Stimulated activated CD4-positive, alpha-beta T cell treated with anti-CD3 and anti-CD28 coated beads, Interleukin-4, amount 100 ng/mL, for 48 hours (primary cell): ENCODE measurements at places on chromosomes 3 and 15.
A peak's percentile ranks its signal among the peaks of the same experiment; 100 is the strongest.

DNA sequence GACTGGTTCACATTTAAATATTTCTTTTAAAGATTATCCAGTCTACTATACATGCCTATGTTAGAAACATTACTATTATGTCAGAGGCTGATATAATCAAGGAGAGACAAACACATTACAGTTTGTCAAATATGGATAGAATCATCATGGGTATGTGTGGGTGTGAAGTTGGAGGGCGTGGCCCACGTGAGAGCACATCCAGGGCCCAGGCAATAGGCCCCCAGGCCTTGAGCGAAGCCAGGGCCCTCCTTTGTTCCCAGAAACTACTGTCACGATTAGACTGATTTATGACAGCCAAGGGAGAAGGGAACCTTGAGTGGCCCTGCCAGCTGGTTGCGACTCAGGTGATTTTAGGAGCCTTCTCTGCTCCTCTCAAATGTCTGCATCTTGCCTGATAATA, 26.9 kb upstream of the LDHAL6B start:
- DNase-seq: no peak

DNA sequence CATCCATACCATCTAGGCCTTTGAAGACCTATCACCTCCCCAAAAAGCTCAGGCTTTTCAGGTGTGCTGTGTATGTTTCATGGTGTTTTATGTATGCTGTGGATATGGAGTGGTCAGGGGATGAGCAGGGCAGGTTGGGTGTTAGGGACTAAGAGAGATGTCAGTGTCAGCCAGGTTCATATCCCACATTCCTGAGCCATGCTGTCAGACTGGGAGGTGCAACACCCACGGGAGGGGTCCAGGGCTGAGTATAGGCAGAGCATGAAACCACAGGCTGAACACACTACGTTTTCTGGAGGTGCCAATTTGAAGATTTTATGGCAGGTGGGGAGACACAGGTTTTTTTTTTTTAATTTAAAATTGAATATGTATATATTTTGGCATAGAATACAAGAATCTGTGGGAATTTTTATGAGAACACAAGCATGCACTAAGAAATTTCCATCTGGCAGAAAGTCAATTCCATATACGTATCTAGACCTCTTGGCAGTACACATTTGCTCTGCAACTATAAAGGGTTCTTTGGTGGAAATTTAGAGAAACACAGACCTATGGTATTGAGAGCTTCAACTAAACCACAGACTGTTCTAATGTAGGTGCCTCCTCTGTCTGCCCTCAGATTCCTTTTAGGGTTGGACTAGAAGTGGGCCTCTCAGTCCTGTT, 101.9 kb upstream of the RNU6-1 start:
- DNase-seq: no peak

GRCh38 chr3:116947148-116947547, 237.6 kb downstream of the TUSC7 start:
- no peak for DNase-seq

GRCh38 chr3:136516095-136516494, 236.1 kb downstream of the STAG1 start:
- DNase-seq: no peak

GRCh38 chr15:40511472-40512133, 40.8 kb downstream of the CHST14 start:
- no peak for DNase-seq

DNA sequence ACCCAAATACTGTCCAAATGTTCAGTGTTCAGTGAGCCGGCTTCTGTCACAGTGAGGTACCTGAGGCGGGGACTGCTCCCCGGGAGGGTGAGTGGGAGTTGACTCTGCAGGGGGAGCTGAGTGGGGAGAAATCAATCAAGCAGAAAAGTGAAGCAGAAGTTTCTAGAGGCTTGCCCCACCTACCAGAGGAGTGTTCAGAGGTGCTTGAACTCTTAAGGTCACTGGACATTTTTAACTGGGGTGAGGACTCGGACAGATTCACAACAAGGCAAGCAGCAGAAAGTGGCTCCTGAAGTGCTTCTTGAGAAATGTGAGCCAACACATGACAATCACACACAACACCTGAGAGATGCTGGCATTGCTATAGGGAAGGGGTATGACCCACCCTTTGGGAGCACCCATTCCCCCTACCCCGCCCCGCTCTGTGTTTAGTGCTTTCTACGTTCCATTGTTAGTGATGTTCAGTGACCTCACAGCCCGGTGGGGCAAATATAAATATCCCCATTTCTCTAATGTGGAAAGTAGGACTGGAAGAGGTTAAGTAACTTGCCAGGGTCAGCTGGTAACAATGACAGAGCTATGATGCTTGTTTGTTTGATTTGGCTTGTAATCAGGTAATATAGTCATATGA, 48.6 kb upstream of the AKAP13 start:
- no peak for DNase-seq

DNA sequence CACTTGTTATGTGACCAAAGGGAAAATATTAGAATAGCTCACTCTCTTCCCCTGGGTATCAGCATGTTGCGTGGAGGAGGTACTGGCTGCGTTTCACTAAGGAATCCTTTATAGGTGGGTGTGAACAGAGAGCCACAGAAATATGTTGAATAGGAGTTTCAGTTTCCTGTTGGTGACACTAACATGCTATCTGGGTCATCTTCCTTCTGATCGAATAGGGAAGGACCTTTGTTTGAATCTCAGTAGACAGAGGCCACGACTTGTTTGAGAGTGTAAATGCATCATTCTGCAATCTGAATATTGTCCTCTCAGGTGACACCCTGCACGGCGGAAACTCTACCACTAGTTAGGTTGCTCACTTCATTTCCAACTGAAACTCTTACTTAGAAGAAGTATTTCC, 157.9 kb upstream of the SLC2A2 start:
- DNase-seq: no peak

DNA sequence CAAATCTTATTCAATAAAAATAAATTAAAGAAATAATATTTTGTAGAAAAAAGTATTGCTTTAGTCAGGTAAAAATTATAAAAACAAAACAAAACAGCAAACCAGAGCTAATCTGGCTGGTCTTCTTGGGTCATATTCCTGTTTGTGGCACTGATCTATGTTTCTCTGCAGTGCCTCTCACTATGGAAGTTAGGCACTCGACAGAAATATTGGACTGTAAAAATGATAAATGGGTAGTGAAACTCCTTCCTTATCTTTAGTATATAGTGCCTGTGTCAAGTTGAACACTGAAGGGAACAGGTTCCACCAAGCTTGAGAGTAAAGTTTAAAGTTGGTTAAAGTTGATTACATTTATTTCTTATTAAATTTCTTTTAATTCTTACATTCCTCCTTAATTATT, 1195.6 kb upstream of the GBE1 start:
- DNase-seq: no peak

DNA sequence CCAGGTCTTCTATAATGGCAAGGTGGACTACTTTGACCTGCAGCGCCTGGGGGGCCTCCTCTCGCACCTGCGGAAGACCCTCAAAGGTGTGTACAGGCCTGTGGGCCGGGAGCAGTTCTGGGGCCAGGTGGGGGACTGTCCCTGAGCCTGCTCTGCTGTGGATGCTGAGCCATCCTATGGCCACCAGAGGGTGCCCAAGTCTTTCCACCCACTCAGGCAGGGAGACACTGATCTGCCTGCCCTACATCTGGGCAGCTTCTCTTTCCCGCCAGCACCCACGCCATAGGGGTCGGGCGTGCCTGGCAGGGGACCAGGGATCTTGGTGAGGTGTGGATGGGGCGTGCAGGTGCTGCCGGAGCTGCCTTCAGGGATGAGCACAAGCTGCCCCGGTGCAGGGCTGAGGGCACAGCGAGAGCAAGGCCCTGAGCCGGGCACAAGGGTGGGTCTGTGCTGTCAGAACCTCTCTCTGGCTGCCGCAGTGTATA, 14.1 kb downstream of the RNF123 start:
- DNase-seq: peak; percentile 48

GRCh38 chr15:67202991-67203390, 51.5 kb downstream of the AAGAB start:
- no peak for DNase-seq

DNA sequence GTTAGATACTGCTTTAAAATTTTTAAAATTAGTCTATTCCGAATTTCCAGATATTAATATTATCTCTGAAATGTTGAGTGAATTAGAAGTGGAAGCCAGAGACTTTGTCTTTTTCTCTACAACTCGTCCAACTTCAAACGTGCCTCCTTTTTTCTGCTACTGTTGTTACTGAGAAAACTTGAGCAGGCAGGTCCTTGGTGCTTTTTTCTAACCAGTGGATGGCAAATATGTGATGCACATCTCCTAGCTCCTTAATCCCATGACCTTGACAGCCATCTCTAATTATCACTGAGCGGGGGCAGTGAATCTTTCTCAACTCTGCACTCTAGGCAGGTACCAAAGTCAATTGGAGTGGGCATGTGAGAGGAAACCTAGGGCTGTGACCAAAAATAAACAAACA, 50.7 kb downstream of the FNDC3B start:
- no peak for DNase-seq

DNA sequence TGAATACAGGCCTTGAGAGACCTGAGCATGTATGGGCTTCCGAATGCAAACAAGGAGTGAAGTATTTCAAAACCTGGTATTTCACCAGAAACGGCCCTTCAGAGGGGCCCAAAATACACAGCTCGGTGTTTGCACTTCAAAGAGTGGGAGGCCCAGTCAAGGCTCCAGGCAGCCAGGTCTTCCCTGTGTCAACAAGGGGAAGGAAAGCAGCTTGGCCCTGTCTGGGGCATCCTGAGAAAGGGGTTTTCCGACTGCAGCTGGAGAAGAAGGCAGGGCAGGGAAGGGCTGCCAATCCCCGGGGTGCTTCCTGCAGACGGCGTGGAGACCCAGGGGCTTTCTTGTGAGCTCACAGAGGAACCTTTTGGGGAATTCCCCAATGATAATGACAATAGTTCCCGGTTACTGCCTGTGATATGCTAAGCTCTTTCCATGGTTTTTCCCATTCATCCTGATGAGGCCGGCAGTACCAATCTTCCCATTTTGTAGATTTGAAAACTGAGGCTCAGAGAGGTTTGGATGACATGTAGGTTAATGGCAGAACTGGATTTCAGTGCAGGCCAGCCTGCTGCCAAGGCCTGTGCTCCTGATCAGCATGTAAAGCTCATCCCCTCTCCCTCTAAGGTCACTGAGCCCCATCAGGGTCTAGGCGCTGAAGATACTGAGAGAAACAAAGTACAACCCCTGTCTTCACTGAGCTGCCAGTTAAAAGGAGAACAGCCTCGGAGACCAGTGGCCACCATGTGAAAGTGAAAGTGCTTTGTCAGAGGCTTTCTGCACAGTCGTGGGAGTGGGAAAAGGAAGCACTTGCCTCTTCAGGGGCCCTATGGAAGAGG, 43.0 kb upstream of the TLE3 start:
- DNase-seq: no peak

- DNase-seq: no peak
Measured at GRCh38 chr15:39896846-39897245, 23.2 kb downstream of the GPR176 start.

DNA sequence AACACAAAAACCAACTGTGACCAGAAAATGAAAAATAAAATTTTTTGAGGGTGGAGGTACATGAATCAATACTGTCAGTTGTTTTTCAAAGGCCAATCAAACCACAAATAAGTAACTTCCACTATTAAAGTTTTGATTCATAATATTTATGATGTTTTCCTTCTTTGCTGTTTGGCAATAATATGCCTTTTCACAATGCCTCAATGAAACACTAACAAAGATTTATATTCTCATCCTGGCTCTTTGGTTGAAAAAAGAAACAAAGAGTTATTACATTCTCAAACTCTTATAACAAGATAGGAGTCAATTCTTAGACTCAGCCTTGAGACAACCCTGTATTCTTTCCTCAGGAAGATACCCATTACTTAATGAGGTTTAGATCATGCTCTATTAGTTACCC, 63.1 kb downstream of the C3orf70 start:
- no peak for DNase-seq

- no peak for DNase-seq
Measured at GRCh38 chr15:69323893-69324430, 25.2 kb downstream of the PAQR5 start.

DNA sequence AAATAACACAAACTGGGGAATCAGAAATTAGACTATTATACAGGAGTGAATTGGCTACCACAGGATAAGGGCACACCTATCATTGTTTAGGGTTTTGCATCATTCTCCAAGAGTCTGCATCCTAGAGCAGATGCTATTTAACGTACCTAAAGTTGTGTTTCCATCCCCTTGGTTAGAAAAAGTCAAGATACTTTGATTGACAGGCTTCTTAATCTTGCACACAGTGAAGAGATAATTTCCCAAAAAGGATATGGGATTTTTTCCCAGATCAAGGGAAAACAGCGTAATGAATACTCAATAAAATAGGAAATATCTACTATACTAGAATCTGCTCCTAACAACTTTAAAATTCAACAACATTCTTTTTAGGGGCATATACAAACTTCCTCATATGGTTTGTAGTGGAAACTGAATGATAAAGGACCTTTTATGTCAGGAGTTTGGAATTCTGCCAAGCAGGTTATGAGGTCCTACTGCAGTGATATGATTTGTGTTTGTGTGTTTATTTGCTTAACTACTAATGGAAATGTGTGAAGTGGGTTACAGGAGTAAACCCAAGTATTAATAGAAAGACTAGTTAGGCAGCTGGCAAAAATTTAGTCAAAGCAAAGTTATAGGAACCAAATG, 124.1 kb upstream of the MME start:
- no peak for DNase-seq
